Stimulated activated naive CD4-positive, alpha-beta T cell (primary cell): ENCODE measurements at places on chromosomes 12 and 14.
A peak's percentile ranks its signal among the peaks of the same experiment; 100 is the strongest.

- DNase-seq: no peak
These were observed 88.3 kb upstream of the MDM1 start for GRCh38 chr12:68420225-68421010.

GRCh38 chr14:88005978-88006851 lies 1.3 kb downstream of the GPR65 start:
- peak; percentile 85 for DNase-seq

DNA sequence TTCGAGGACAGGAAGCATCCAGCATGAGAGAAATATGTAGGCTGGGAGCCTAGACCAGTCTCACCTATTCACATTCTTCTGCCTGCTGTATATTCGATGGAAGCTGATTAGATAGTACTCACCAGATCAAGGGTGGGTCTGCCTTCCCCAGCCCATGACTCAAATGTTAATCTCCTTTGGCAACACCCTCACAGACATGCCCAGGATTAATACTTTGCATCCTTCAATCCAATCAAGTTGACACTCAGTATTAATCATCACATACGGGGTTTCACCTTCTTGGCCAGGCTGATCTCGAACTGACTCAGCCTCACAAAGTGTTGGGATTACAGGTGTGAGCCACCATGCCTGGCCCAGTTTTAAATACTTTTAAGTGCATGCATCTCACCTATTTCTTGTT lies 30.5 kb upstream of the SLC10A1 start:
- DNase-seq: no peak

- DNase-seq: no peak
These were observed 167.4 kb downstream of the DICER1 start for GRCh38 chr14:94989946-94990345.
